ENCODE measurements at places on chromosomes 7 and 10.

DNA sequence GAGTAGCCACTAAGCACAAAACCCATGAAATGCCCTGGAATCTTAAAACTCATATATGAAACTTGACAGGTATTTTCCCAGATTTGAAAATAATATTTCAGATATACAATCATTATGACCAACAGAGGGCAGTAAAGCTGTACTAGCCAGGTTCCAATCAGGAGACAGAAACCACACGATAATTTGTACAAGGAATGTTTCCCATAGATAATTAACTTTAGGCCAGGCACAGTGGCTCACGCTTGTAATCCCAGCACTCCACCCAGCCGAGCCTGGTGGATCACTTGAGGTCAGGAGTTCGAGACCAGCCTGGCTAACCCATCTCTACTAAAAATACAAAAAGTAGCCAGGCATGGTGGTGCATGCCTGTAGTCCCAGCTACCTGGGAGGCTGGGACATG lies 31.0 kb upstream of the NUB1 start:
- peak; percentile 52 for DNase-seq

- no peak for DNase-seq
Observed at GRCh38 chr10:124568848-124569622, 107.4 kb downstream of the LHPP start.

GRCh38 chr7:115004121-115004520 lies 82.2 kb downstream of the MDFIC start:
- peak; percentile 85 for DNase-seq

- no peak for DNase-seq
Observed at GRCh38 chr10:5764422-5765297, 48.6 kb downstream of the GDI2 start.

GRCh38 chr10:77850620-77851231 lies 75.8 kb downstream of the DLG5 start:
- no peak for DNase-seq

- DNase-seq = no peak
Observed at GRCh38 chr7:44460325-44460724, 30.1 kb downstream of the NUDCD3 start.

DNA sequence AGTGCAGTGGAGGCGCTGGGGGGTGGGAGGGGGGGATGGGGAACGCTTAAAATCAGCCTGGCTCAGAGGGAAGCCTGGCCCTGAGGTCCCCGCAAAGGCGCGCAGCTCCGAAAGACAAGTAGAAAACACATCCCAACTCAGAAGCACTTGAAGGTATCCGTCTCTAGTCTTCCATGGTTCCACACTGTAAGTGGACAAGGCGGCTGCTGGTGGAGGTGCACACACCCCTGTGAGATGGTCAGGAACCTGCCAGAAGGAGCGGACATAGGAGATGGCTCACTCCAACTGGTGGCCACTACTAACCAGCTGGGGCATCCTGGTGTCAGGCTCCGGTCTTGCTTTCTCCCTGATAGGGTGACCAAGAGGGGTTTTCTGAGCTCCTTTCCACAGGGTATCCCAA lies 41.7 kb downstream of the CTBP2 start:
- DNase-seq = no peak

- no peak for DNase-seq
Observed at GRCh38 chr7:2631946-2632732, at the start of gene TTYH3. Gene TTYH3, plus strand, starts transcription at chr7:2631986. Its CDS starts 170 bp downstream, at chr7:2632156.

DNA sequence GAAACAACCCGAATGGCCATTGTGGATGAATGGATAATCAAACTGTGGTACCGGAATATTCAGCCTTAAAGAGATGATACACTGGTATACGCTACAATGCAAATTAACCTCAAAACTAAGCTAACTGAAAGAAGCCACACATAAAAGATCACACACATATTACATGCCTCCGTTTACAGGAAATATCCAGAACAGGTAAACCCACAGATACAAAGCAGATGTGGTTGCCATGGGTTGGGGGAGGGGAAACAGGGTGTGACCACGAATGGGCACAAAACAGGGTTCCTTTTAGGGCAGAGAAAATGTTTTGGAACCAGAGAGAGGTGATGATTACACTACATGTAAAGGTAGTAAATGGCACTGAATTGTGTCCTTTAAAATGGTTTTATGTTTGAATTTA lies 16.6 kb downstream of the ESYT2 start:
- DNase-seq = no peak

GRCh38 chr7:80060218-80060806 lies 74.3 kb upstream of the GNAI1 start:
- DNase-seq = peak; percentile 79

GRCh38 chr10:116737627-116738327 lies 4.6 kb downstream of the HSPA12A start:
- peak; percentile 54 for DNase-seq

DNA sequence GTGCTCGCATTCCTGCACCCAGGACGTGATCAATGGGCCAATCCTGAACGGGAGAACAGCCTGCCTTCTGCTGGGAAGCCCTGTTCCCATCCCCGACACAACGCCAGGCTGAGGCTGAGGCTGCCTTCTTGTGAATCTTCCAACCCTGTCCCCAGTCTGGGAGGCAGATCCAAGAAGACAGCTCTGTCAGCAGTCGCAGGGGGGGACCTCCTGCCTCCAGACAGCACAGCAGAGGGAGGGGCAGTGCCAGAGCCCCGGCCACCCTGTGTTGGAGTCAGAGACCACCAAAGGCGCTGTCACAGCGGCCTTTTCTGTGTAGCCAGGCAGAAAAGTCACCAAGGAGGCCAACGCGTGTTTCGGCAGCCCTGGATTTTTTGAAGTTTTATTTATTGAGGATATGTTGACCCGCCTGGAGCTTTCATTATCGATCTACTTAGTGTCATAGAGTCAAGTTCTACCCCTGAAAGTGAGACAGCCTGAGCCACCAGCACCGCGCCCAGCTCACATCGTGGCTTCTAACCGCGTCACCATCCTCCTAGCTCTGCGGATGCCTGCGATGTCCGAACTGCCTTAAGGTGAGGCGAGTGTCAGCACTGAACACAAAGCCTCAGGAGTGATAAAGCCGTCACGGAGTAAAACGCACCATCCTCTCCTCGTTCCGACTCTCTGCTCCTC lies 86.1 kb downstream of the PTPRN2 start:
- no peak for DNase-seq

DNA sequence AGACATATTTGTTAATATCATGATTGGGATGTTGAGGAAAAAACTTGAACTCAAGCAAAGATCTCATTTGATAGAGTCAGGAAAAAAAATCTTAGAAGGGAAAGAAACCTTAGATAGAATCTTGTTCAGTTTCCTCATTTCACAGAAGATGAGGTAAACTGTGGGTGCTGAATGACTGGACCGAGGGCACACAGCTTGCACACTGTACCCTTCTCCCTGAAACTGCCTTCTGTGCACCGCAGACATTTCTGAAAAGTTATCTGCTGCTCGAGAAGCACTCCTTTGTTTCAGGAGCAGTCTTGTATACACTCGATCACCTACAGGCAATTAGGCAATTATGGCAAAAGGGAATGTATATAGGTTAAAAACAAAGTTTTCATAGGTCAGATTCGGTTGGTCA lies 167.4 kb downstream of the SKAP2 start:
- DNase-seq = peak; percentile 63

DNA sequence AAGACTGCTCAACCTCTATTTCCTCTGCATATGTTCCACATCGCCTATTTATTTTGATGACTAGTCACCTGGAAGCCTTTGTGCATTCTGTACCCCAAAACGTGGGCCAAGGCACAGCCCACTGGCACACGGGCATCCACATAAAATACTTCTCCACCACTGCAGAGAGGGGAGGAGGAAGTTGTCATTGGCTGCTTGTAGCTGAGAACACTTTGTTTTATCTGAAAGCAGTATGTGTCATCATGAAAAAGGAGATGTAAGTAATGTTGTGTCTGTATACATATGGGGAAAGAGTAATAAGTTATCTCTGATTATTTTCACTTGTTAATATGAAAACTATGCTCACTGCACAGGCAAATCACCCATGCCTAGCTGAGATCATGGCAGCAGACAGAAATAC lies 48.2 kb upstream of the AMPH start:
- DNase-seq = no peak

GRCh38 chr7:19020711-19021110 lies 96.7 kb downstream of the TWIST1 start:
- DNase-seq = no peak

DNA sequence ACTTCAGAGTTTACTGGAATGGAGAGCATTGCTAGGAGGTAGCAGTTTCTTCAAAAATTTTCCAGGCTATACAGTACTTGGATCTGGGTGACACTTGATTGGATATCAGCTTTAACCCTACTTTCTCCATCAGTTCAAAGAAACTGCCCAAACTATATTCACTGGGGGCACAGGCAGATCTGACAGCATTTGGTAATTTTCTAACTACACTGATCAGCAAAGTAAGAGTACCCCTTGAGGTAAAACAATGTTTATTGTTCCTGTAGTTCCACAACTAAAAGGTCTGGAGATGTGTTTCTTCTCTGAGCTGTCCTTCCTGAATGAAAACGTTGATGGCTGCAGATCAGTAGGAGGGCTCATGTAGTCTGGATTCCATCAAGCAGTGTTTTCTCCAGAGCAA lies 104.2 kb downstream of the CABCOCO1 start:
- DNase-seq = no peak

DNA sequence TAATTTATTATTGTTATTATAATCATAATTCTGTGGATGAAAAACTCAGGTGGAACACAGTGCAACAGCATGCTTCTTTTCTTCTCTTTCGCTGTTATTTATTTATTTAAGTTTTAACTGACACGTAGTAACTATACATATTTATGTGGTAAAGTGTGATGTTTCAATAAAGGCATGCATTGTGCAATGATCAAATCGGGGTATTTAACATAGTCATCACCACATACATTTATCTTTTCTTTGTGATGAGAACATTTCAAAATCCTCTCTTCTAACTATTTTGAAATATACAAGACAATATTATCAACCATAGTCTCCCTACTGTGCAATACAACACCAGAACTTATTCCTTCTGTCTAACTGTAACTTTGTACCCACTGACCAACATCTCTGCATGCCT lies 152.5 kb upstream of the LYZL1 start:
- DNase-seq = no peak

GRCh38 chr7:47414342-47415317 lies 167.3 kb downstream of the TNS3 start:
- no peak for DNase-seq

- DNase-seq = no peak
Observed at GRCh38 chr10:132443605-132443982, 46.6 kb downstream of the PWWP2B start.

GRCh38 chr10:53325066-53325465 lies 552.5 kb upstream of the MBL2 start:
- no peak for DNase-seq

DNA sequence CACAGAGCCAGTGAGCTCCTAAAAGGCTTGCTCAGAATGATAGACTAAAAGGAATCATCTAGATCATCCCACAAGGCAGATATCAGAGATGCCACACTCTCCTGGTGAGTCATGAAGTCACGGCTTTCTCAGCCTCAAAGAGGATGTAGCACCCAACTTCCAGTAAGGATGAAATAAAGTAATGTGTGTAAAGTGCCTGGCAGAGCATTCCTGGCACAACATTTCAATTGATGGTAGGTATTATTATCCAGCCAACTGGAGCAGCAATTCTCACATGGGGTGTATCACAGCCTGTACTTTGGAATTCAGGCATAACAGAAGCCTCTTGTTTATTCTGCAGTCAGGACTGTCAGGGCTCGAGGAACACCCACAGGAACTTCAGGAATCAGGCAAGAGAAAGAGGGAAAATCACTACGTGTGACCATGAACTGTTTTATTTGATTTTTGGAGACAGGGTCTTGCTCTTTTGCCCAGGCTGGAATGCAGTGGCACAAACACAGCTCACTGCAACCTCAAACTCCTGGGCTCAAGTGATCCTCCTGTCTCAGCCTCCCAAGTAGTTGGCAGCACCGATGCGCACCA lies 5.3 kb upstream of the NAT16 start:
- DNase-seq = no peak

- peak; percentile 24 for DNase-seq
Observed at GRCh38 chr10:69583106-69583505, 9.9 kb upstream of the NEUROG3 start.

DNA sequence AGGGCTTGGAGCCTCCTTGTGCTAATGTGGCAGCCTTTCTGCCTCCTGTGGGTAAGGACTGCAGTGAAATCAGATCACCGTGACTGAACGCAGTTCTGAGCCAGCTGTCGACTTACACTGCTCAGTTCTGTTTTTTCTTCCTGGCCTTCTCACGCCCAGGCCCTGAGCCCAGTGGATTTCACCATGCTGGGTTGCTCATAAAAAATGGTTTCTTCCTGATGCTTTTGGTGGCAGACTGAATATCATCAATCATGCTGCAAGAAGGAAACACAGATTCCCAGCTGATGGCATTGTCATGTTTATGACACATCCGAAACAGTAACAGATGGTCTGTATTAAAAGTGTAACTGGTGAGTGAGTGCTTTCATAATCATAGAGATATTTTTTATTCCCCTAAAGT lies 389.6 kb downstream of the GALNT17 start:
- peak; percentile 7 for DNase-seq
